ENCODE measurements at places on chromosomes 12 and 14. TPM values are rescaled to one million over a fixed set of nuclear protein-coding genes. Genes with fewer than 3 reads are reported as not detected.

The HOTAIR gene
- polyA plus RNA-seq, result not detected

The LHX5 gene
- polyA plus RNA-seq, result not detected

The SERPINA10 gene
- polyA plus RNA-seq, result 0.03 TPM

The TTC9 gene
- 10.9 TPM for polyA plus RNA-seq

The PPP1R12A gene
- polyA plus RNA-seq, result 59.8 TPM

The ABCD2 gene
- 0.06 TPM for polyA plus RNA-seq

DNA sequence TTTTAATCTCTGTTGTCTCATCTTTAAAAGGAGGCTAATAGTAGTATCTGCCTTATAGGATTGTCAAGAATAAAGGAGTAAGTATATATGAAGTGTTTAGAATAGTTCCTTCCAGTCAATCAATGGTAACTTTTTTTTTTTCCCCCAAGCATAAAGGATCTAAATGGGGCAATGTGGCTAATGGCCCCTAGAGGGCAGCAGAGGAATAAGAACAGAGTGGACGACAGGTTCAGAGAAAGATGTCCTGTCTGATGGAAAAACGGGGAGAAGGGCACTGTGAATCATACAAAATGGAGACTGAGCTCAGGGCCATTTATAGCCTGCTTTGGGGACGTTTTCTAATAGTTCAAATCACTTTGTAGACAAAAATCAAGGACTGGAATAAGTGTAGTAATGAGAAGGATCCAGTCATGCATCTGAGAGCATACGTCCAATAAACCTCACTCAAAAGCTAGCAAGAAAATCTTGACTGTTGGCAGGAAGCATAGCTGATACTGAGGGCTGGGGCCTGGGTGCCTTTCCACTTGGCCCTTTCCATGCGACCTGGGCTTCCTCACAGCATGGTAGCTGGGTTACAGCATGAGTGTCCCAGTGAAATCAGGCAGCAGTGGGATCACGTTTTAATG lies 51.3 kb downstream of the IFNG-AS1 start:
- DNase-seq, result peak; percentile 25

DNA sequence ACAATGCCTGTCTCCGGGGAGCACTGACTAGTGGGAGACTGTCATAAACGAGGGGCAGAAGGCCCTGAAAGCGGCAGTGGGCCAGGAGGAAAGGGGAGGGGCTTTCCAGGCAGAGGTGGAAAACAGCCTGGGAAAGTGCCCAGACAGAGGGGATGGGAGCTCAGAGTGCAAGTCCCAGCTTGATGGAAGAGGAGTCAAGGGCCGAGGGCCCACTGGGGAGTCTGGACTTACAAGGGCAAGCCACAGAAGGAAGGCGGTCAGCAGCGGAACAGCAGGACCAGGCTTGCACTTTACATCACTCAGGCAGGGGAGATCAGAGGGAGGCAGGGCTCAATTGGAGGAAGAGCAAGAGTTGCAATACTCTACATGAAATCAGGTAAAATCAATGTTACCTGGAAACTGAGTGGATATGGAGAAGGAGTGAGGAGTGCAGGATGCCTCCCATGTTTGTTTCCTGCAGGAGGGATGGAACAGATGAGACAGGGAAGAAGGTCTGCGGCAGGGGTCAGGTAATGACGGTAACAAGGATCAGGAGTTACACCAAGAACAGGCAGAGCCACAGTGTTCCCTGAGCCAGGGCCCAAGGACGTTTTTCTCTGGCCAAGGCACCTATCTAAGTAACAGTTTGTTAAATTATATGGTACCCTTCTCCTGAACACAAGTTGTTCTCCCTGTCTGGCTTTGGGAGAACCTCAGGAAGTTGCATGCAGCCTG lies 23.8 kb downstream of the PXN start:
- no peak for DNase-seq

DNA sequence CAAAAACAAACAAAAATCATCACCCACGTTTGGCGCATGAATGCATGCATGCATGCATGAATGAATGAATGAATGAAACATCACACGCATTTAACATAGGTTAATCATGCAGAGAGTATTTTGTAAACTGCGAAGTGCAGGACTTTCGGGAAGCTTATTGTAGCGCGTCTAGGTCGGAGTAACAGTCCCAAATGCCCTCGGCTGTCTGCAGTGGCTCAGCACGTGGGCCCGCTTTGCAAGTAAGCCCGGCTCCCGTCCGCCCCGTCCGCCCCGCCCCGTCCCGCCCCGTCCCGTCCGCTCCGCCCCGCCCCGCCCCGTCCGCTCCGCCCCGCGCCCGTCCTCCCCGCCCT lies 263 bp upstream of the IFT81 start:
- DNase-seq, result no peak

- no peak for DNase-seq
Observed at GRCh38 chr12:46391630-46392029, 19.1 kb upstream of the SLC38A2 start.

- DNase-seq, result no peak
Observed at GRCh38 chr12:55679691-55680090, 28.0 kb downstream of the ITGA7 start.

DNA sequence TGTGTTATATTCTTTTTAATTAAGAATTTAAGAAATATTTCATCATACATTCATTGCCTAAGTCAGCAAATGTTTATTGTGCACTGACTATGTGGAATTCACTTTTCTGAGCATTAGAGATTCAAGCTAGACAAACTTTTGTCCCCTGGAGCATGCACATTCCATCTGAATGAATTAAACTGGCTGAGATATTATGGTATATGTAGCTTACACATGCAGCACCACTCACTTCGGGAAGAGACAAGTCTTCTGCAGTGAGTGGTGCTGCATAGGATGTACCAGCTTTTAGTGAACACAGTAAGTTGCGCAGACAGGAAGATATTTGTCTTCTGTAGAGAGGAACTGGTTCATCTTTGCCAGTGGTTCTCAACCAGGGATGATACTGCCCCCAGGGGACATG lies 318.4 kb downstream of the SYT1 start:
- no peak for DNase-seq

GRCh38 chr14:85487215-85487614 lies 42.7 kb upstream of the FLRT2 start:
- DNase-seq, result no peak

GRCh38 chr12:71610031-71610795 lies 53.4 kb downstream of the ZFC3H1 start:
- DNase-seq, result no peak

DNA sequence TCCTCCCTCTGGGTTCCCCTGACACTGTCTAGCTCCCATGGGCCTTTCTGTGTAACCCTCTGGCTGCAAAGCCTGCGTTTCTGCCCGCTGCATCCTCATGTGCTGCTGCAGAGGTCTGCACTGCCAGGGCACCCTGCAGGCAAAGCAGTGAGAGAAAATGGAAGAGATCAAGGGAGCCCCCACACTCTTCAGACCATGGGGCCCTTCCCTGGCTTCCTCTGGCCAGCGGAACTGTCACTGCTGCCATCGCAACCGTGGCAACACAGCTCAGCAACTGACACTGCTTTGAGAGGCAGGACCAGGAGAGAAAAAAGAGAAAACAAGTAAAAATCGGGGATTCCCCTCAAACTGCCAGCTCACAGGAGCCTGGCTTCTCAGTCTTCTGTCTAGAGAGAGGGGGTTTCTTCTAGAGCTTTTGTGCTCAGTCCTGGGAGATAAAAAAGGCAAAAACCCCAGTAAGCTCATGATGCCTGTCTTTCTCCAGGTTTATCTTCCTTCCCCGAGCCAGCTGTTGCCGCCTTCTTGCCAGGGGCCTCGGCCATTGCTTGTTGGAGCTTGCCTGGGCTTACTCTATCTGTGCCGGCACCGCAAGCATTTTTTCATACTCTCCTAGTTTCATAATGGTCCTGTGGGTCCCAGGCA lies 38.9 kb downstream of the C14orf132 start:
- no peak for DNase-seq

DNA sequence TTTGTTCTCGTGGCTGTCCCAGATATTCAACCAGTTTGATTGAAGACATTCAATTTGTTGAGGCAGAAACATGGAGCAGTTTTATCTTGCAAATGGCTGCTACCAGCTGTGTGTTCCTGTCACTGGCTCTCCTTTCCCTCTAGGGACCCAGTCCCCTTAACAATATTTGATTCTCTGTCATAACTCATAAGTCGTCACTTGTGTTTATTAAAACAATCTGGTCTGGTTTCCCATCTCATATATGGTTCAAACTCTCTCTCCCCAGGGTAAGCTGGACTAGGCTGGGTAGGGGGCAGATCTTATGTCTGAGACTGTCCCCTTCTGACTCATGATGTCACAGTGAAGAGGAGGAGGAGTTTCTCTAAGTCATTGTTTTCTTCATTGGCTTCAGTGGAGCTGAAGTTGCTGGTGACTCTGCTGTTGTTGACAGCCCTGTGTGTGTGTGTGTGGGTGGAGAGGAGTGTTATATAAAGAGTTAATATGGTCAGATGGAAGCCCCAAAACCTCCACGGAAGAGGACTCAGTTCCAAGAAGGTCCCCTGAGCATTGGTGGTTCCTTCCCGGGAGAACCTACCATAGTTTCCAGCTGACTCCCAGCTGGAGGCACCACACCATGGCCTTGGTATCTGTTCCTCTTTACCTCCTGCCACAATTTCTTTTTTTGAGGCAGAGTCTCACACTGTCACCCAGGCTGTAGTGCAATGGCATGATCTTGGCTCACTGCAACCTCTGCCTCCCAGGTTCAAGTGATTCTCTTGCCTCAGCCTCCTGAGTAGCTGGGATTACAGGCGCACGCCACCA lies 16.1 kb upstream of the GNG2 start:
- no peak for DNase-seq

All from forelimb muscle (tissue), 1 donor.